Thymus (tissue), 14 donors: ENCODE measurements at places on chromosomes 1 and 21.

DNA sequence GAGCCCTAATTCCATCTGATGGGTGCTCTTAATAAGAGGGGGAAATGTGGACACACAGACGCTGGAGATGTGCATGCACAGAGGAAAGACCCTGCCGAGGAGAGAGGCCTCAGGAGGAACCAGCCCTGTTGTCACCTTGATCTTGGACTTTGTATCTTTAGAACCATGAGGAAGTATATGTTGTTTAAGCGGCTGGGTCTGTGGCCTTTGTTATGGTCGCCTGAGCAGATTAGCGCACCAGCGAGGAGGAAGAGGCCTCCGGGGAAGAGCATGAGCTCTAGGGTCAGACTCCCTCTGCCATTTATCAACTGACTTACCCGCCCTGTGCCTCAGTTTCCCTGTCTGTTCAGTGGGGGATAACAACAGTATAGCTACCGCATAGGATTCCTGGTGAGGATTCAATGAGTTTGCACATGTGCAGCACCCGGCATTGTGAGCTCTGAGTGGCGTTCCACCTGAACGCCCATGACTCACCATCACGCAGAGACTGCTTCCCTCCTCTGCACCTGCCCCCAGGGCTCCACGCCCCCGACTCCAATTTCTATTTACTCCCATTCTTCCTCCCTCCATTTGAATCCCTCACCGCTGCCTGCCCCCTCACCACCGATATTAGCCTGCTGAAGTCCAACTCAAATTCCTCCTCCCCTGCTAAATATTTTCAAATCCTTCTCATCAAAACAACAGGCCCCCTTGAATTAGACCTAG is 67.2 kb downstream of the ATP5PO start:
- DNase-seq = no peak

GRCh38 chr21:14712121-14712715 is 166.1 kb upstream of the SAMSN1 start:
- DNase-seq = no peak

DNA sequence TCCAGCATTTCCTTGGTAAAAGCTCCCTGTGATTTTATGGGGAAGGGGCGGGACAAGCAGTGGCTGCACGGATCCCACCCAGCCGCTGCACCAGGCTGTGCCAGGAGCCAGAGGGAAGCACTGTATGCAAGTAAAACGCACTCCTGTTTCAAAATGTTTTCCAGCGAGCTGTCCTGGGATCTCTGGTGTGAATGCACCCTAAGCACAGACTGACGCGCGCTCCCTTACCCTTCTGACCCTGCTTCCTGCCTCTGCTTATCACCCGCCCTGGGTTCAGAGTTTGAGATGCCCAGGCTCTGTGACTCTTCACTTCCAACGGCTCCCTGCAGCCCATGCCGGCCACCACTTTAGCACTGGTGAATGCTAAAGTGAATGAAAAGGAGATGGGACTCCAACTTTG is 131.2 kb downstream of the RHOU start:
- no peak for DNase-seq

DNA sequence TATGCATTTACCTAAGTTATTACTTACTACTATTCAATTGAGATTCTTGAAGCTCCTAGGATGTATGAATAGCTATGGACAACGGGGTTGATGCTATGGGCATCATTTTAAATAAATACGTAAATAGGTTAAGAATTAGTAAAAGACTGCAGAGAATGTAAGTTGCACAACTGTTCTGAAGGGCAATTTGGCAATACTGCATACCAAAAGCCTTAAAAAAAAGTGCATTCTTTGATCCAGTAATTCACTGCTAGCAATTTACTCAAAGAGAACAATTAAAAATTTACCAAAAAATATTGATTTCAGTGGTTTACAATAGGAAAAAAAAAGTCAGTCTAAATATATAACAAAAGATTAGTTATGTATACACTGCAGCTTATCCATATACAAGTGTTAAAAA is 3.5 kb downstream of the ARPC5 start:
- DNase-seq = no peak

GRCh38 chr1:199447906-199448305 is 579.6 kb upstream of the NR5A2 start:
- no peak for DNase-seq

- DNase-seq = no peak
Measured at GRCh38 chr1:204230211-204230610, 16.4 kb upstream of the GOLT1A start.

DNA sequence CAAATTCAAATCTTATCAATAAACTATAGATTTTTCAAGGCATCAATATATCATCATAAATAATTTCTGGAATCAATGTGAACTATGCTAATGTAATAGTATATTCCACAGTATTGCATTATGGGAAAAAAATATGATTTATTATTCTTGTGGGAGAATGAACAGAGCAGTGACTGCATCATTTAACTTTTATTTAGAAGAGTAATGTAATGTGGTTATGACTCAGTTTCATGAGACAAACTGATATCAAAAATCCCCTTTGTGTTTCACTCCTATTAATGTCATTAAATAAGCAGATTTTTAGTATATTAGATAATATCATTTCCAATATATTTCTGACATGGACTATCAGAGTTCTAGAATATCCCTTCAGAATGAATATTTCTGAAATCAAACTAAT is 187.6 kb downstream of the LRRC40 start:
- DNase-seq = no peak

DNA sequence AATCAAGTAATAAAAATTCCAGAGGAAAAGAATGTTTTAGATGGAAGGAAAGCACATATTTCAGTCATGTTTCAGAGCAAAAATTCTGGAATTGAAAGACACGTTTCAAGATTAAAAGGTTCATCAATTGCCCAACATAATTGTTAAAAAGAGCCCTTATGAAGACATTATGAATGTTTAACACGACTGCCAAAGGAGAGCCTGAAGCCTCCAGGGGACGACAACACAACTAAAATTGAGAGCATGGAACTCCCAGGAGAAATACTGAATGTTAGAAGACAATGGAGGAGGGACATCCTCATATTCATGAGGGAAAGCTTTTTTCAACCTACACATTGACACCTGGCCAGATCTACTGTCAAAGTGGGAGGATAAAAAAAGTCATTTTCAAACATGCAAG is 16.0 kb downstream of the OR2T11 start:
- peak; percentile 8 for DNase-seq

DNA sequence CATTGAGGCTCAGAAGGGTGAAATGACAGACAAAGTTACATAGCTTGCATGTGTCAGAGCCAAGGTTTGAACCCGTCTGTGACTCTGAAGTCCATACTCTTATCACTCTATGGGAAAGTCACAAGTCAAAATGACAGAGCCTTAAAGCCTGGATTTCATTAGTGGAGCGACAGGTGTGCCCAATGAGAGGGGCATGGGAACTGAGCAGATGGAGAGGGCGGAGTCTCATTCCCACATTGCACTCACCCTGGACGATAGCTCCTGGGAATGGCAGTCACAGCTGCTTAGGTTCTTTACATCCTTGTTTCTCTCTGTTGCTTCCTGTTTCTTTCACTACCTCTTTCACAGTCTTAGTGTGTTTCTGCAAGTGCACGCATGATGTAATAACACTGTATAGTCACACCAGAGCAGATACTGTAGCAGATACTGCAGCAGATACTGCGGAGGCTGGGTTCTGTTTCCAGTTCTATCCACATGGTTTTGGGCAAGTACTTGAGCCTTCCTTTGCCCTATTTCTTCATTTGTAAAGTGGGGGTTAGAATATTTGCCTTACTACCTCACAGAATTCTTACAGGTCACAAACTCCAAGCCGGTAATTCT is 127.2 kb downstream of the ZSCAN20 start:
- no peak for DNase-seq

DNA sequence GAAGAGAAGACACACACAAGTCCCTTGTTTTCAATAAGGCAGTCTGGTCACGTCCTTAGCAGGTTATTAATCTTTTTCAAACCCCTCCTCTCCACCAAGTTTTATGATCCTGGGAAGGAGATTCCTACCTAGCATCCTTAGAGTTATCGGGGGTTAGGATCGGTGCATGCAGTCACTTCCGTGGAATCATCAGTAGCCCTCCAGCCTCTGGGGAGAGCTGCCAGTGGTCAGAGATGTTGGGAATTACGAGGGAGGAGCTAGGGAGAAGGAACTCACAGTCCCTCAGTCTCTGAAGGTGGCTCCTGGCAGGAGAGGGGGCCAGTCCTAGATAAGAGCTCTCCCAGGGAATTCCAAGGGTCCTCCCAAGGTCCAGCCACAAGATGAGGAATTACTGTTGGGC is 57.7 kb upstream of the ATP5PO start:
- DNase-seq = no peak
